Posterior cingulate gyrus (tissue), 11 donors: ENCODE measurements at places on chromosomes 7 and 10.

DNA sequence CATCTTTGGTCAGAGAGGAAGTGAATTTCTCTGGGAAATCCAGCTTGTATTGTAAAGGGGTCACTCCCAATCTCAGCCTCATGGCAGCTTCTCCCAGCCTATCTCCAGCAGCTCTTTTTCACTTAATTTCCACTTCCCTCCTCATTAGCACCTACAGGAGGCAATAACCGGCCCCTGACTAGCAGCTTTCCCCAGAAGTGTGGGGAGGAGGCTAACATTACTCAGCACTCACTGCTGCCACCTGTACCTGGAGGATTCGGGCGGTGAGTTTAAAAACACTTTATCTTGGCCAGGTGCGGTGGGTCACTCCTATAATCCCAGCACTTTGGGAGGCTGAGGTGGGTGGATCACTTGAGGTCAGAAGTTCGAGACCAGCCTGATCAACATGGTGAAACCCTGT is 3.8 kb downstream of the NODAL start:
- DNase-seq: no peak

GRCh38 chr10:127922675-127923366 is 15.9 kb downstream of the PTPRE start:
- peak; percentile 91 for DNase-seq

GRCh38 chr10:75403144-75403938 is 1.8 kb upstream of the ZNF503 start:
- DNase-seq: no peak

GRCh38 chr7:108629651-108630400 is 60.2 kb downstream of the DNAJB9 start:
- DNase-seq: no peak

GRCh38 chr7:27237735-27238334 is 4.8 kb upstream of the EVX1 start:
- no peak for DNase-seq

DNA sequence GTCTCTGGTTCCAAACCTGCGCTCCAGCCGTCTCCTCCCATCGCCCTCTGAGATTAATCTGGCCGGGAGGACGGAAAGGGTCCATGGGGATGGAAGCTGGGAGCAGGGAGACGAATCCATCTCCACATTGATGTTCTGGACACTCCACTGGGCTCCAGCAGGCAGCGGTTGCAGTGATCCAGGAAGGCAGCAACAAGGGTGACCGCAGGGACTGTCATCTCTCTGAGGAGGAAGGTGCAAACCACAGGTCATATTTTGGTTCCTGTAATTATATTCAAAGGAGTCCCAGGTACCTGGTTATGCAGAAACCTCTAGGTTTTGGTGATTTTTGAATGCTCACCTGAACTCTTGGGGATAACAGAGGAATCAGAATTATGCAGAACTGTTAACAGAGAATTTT is 54.8 kb downstream of the EVX1 start:
- no peak for DNase-seq

- DNase-seq: no peak
These were observed 43.6 kb downstream of the PPP1R3A start for GRCh38 chr7:113875224-113875623.
